ENCODE measurements at places on chromosomes 2 and 18. TPM values are rescaled to one million over a fixed set of nuclear protein-coding genes. Genes with fewer than 3 reads are reported as not detected.

GRCh38 chr2:145258903-145259579, 739.1 kb upstream of the ZEB2 start:
- DNase-seq, result no peak

The LINC00305 gene
- total RNA-seq, result not detected

DNA sequence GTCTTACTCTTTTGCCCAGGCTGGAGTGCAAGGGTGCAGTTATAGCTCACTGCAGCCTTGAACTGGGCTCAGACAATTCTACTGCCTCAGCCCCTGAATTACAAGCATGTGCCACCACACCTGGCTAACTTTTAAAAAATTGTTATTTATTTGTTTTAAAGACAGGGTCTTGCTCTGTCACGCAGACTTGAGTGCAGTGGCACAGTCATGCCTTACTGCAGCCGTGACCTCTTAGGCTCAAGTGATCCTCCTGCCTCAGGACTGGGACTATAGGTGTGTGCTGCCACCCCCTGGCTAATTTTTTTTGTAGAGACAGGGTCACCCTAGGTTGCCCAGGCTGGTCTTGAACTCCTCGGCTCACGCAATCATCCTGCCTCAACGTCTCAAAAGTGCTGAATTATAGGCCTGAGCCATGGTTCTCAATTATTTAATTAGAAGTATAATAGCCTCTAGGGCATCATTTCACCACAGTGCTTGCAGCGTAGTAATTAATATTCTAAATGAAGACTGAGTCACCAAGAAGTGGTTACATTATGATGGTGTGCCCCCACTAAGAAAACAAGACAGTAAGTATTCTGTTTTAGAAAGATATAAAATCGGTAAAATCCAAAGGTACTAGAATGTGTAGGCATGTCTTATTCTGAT, 69.6 kb downstream of the EML4 start:
- no peak for DNase-seq

The MSTN gene
- 1.3 TPM for total RNA-seq

DNA sequence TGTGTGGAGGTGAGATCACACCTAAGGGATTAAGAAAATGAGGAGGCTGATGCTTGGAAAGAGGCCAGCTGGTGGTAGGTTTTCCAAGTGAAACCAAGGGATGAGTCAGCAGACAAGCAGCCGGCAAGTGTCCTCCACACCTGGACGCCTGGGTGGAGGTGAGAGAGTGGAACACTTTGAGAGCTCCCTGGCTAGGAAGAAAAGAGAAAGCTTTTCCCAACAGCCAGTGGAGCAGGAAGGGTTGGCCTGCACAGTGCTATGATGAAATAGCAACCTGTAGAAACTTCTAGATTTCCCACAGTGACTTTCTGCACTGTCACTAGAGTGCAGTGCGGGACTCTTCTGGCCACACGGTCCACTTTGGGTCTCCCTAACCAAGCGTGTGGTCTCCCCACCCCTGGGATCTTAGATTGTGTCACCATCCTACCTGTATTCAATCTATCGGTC, 19.6 kb upstream of the IL37 start:
- no peak for DNase-seq

The LYG1 gene
- 1.00 TPM for total RNA-seq

Data from posterior vena cava (tissue), 2 donors.